Cerebellar nuclear complex (tissue), 1 donor: ENCODE measurements at places on chromosomes 11 and 22.

- no peak for DNase-seq
These were observed 26.6 kb downstream of the RAB30 start for GRCh38 chr11:83044958-83045712.

GRCh38 chr11:117415358-117415896, 87.8 kb downstream of the CEP164 start:
- DNase-seq, result no peak

DNA sequence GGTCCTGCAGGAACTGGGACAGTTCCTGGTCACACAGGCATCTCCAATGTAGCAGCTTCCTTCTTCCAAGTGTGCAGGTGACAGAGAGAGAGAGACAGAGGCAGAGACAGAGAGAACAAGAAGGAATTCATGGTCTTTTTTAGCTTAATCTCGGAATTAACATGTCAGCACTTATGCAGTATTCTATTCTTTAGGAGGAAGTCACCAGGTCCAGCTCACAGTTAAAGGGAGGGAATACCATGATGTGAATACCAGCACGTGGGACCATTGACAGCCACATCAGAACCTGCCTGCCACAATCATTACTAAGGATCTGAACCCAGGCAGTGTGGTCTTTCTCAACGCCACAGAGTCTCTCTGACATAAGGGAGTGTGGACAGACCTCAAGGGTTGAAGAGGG, 341.6 kb downstream of the MN1 start:
- no peak for DNase-seq

DNA sequence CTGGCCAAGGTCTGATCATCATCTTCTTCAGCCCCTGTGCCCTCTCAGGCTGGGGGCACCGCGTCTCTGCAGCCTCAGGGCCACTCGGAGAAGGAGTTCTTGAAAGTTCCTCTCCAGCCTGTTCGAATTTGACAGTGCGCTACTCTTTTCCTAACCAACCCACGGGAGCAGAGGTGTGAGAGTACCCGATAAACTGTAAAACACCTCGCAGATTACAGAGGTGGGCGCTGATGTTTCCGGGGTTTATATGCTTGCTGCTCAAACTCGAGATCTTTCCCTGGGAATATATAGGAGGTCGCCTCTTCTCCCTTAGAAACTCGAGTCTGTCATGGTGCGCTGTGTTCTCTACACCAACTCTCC, 515 bp downstream of the CTR9 start:
- no peak for DNase-seq

DNA sequence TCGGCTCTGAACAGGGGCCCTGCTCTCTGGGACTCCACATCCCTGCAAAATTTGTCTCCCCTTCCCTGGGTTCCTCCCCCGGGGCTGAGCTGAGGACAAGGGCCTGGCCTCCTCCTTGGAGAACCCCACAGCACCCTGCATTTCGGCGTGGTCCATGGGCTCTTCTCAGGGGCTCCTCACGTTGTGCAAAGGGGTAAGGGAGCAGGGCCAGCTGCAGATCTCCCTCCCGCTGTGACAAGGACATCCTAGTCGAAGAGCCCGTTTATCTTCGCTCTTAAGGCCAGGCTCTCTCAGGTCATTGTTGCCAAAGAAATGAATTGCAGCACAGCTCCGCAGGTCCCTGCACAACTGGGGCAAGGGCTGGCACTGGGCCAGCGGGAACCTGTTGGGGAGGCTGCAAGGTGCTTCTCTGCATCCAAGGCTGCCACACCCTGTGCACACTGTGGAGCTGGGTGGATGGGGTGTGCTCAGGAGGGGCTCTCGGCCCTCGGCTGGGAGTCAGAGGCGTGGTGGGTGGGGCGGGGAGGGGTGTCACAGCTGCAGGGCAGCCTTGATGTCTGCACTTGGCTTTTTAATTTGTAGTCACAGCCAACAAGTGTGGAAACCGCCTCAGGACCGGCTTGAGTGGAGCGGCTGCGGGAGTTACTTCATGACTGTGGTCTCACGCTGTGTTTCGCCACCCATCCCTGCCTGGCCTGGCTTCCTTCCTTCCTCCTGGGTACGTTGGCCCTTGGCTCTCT, 26.6 kb upstream of the SEPTIN5 start:
- no peak for DNase-seq

- no peak for DNase-seq
These were observed 24.2 kb downstream of the BLID start for GRCh38 chr11:122091835-122092234.

- no peak for DNase-seq
These were observed 6.8 kb downstream of the ST14 start for GRCh38 chr11:130166457-130166784.

GRCh38 chr11:72295471-72295870, 51.5 kb upstream of the PHOX2A start:
- no peak for DNase-seq

DNA sequence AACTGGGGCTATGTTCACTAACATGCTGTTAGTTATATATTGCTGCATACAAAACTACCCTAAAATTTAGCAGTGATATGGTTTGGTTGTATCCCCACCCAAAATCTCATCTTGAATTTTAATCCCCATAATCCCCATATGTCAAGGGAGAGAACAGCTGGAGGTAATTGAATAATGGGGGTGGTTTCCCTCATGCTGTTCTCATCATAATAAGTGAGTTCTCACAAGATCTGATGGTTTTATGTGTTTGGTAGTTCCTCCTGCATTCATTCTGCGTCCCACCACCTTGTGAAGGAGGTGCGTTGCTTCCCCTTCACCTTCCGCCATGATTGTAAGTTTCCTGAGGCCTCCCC, 10.0 kb upstream of the PATL1 start:
- DNase-seq, result no peak

DNA sequence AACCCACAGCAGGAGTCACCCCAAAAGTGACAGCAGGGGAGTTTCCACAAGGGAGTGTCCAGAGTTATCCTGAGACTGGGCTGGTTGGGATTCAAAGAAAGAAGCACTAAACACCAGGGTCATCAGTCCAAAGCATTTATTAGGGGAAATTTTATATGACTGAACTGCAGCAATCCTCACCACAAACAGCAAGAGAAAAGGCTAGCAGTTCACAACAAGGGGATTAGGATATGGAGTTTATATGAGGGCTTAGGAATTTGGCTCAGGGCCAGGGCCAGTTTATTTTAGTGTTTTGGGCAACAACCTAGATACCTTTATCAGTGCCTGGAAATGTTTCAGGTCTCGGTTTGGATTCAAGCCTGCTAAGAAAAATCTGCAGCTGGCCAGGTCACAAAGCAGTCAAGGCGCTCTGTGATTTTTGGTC, 4.6 kb upstream of the TMEM126A start:
- no peak for DNase-seq

- DNase-seq, result no peak
These were observed 13.8 kb downstream of the GGT5 start for GRCh38 chr22:24230911-24231656.

- no peak for DNase-seq
These were observed 22.8 kb downstream of the MYH9 start for GRCh38 chr22:36365020-36365411.

DNA sequence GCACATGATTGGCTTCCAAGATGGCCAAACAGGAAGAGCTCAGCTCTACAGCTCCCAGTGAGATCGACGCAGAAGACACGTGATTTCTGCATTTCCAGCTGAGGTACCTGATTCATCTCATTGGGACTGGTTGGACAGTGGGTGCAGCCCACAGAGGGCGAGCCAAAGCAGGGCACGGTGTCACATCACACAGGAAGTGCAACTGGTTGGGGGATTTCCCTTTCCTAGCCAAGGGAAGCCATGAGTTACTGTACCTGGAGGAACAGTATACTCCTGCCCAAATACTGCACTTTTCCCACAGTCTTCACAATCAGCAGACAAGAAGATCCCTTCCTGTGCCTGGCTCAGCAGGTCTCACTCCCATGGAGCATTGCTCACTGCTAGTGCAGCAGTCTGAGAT, 131.2 kb downstream of the DLG2 start:
- DNase-seq, result no peak

DNA sequence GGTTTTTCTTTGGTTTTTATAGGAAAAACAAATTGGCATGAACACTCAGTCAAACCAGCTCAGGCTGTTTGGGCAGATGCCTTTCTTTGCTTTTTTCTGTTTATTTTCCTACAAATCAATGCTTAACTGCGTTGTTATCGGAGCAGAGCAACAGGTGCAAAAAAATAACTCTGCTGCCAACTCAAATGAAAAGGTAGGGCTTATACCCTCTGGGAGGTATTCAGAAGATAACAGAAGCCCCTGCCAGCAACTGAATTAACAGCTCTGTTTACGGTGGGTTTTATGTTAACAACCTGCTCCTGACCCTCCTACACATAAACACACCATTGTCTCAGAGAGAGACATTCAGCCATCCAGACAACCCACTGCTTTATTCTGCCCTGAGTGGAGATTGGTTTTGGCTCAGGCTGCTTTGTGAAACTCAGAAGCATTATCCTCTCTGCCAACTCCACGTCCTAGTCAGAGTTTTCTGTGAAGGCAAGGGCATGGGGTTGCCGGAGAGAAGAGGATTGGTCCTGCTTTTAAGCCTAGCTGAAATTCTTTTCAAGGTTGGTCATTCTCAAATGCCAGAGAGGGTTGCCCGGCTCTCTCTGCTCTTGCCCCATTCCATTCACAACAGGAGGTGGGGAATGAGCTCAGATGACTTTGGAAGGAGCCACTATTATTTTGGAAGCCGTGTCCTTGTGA, 11.4 kb downstream of the EHF start:
- no peak for DNase-seq

GRCh38 chr11:69035946-69036340, 12.8 kb upstream of the TPCN2 start:
- no peak for DNase-seq

DNA sequence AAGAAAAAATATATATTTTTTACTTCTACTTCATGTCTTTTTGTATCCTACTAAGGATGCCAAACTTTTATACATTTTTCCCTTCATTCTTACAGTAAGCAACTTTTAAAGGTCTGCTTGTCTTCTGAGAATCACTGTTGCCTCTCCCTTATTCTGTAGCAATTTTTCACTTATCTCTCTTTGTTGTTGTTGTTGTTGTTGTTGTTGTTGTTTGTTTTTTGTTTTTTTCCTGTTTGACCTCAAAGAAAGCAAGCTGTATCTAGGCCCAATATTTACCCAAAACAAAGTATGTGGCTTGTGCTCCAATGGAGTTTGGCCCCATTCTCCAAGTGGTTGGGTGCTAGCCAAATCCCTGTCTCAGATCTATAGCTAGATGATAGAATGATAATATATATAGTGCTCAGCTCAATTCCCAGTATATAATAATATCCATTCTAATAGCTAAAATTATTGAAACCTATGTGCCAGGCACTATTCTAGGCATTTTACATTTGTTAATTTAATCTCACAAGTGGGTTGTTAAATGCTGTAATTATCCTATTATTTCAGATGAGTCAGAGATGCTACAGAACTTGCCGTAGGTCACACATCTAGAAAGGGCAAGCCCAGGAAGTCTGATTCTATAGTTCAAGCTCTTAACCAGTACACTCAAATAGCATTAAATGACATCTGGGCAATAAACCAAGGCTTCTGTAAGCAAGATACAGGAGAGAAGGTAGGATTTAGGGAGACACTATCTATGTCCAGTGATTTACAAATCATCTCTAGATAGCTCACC, 205.1 kb upstream of the PITPNB start:
- no peak for DNase-seq

DNA sequence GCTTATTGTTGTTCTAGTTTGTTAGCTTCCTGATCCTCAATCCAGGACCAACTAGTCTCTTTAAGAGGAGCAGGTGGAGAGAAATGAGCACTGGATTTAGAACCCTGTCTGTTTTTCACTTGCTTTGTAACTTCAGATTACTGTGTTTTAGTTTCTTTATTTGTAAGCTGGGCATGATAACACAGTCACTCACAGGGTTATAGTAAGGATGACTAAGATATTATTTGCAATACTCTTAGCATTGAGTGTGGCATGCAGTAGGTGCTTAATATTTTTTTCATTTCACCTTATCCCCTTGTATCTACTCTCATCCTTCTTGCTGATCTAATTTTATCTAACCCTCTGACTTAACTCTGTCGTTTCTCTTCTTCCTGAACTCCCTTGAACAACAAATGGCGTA, 33.8 kb downstream of the DNHD1 start:
- no peak for DNase-seq

- no peak for DNase-seq
These were observed 19.2 kb downstream of the AP2A2 start for GRCh38 chr11:944711-945470.

DNA sequence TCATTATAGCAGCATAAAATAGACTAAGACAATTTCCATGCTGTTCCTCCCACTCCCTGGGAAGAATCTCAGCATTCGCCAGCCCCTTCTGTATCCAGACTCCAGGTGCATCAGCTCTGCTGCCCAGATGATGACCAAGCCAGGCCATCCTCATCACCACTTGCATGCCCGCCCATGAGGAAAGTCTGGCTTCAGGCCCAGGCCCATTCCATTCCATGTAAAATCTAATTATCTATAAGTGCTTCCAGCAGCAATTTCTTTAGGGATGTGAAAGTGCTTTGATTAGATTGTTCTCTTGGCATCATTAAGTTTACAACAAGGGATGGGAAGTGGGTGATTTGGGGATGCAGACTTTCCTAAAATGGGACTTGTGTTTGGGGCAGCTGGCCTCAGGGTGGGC, 100.3 kb downstream of the INSC start:
- DNase-seq, result no peak

- no peak for DNase-seq
These were observed 24.6 kb downstream of the TMEM45B start for GRCh38 chr11:129840236-129840635.

- DNase-seq, result no peak
These were observed 5.4 kb upstream of the TXN2 start for GRCh38 chr22:36486619-36487384.

GRCh38 chr11:120547811-120548681, 36.5 kb downstream of the GRIK4 start:
- DNase-seq, result no peak

DNA sequence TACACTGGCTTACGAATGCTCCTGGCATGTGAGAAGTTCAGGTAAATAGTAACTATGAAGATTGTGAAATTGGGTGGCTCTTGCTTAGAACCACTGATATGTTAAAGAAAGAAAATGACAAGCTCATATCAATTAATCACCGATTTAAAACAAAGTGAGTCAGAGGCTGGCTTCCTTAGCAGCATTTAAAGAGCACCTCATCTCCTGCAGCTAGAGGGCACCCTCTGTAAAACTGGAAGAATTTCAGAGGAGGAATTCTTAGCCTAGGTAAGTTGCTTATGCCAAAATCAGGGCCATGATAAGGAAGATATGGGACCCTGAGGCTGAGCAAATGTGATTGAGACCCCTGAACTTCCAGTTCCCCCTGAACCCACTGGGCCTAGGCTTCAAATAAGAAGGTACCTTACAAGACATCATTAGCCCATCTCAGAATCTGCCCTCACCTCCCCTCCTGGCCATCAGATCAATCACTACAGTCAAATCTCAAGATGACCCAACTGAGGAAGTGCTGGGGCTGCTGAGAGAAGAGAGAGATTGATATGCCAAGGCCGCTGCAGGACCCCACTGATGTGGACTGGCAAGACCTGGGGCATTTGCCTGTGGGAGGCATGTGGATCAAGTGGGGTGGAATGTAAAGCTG, 8.6 kb upstream of the CD3E start:
- no peak for DNase-seq
